COLO829 (cell line): ENCODE measurements at places on chromosomes 1 and 21.

- DNase-seq = peak; percentile 23
Measured at GRCh38 chr21:32770871-32771523, 558 bp downstream of the PAXBP1 start.

GRCh38 chr1:234675572-234675971 is 65.6 kb upstream of the IRF2BP2 start:
- no peak for DNase-seq

DNA sequence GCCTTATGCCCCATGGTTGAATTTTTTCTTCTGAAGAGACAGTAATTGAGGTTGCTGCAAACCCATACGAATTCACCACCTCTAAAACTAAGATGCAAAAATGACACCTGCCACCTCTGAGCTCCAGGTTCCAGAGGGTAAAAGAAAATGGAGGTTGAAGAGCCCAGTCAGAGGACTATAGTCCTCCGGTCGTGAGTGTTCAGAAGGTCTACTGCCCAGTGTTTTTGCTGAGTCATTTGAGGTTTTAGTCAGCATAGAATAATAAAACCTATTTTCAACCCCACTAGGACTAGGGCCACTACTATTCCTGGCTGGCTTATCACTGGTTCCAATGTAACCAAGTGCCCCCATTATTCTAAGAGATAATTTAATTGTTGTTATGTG is 12.9 kb upstream of the SLAMF7 start:
- no peak for DNase-seq

DNA sequence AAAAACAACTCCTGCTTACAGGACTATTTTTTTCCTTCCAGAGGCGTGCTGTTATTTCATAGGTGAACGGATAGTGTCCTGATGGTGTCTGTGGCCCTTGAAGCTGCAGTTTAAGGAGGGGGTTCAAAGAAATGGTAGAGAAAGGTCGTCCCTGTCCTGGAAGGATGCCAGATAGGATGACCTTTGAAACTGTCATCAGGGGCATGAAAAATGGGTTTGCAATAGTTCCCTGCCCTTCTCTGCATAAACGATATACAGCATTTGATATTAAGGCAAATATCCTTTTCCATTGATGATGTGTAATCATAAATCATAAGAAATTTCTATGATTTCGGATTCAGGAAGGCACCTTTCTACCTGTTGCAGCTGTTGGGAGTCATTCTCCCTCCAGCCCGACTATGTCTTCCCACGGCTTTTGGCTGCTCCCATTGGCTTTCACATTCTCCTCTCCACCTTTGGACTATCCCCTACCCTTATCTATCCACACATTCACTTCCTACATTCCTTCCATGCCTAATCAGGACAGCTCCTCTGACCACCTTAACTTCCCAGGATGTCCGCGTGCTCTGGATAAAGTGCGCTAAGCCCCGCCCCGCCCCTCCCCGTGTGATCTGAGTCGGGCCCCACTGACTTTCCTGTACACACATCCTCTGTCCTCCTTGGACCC is 209.8 kb downstream of the DISC1 start:
- no peak for DNase-seq

GRCh38 chr1:59680044-59680443 is 134.7 kb upstream of the HOOK1 start:
- no peak for DNase-seq

GRCh38 chr1:107702946-107703571 is 261.9 kb downstream of the VAV3 start:
- no peak for DNase-seq

DNA sequence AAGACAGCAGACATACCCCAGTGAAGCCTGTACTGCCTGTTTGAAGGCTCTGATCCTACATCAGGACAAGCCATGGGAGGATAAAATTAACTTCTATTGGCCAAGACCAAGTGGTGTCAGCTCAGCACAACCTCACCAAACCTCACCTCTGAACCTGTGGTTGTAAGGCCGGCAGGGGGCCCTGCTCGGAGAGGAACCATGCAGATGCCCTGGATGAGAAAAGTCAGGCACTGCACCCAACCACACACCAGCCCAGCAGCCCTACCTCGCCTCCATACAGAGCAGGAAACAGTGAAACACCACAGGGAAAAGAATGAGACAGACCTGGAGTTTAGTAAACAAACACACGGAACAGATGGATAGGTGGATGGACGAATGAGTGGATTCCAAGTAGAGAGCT is 70.0 kb upstream of the PAX7 start:
- DNase-seq = no peak

GRCh38 chr1:6221210-6221784 is 14.5 kb downstream of the ICMT start:
- DNase-seq = no peak

- no peak for DNase-seq
Measured at GRCh38 chr1:225471109-225471452, 43.2 kb upstream of the LBR start.

DNA sequence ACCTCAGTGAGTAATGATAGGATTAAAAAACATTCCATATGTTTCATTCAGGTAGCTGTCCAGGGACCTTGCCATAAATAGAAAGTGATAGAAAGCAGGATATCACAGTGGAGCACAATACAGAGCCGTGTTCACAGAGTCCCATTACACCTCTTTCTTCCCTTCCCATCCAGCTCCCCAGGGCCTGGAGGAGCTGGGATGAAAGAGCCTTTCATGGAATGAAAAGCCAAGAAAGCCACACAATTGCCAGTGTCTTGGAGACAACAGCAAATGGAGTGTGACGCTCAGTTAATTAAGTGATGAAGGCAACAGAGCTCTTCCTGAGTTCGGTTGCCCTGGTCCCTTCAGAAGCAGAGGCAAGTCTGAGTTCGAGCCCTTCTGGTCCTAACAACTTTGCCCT is 387.3 kb upstream of the PLXNA2 start:
- DNase-seq = peak; percentile 49
